ENCODE measurements at places on chromosomes 2 and 18.

DNA sequence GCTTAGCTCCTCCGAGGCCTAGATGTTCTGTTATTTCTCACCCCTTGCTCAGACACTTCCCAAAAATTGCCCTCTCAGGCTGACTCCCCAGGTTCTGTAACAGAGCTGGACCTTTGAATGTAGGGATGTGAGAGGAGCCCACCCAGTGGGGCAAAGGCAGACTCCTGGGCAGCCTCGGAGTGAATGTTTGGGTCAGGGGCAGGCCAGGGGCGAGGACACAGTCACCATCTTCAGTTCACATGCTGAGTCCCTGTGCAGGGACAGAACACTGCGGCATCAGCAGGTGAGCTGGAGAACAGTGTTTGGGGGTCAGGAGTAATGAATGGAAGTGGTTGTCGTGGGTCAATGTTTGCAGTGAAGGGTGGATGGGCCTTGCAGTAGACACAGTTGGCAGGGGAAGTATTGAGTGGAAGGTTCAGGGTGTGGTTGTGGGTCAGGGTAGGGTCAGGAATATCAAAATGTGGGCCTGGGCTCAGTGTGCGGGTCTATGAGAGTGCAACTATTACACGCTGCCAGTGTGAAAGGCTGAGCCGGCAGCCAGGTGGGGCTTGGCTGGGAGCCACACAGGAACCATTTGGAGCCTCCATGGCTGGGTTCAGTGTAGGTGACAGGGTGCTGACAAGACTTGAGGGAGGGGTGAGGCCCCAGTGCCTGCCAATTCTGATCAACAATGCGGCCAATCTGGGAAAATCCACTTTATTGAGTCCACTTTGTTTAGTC lies 4.4 kb downstream of the IHH start:
- no peak for DNase-seq

- no peak for DNase-seq
Measured at GRCh38 chr2:85783796-85784195, 30.0 kb downstream of the ATOH8 start.

DNA sequence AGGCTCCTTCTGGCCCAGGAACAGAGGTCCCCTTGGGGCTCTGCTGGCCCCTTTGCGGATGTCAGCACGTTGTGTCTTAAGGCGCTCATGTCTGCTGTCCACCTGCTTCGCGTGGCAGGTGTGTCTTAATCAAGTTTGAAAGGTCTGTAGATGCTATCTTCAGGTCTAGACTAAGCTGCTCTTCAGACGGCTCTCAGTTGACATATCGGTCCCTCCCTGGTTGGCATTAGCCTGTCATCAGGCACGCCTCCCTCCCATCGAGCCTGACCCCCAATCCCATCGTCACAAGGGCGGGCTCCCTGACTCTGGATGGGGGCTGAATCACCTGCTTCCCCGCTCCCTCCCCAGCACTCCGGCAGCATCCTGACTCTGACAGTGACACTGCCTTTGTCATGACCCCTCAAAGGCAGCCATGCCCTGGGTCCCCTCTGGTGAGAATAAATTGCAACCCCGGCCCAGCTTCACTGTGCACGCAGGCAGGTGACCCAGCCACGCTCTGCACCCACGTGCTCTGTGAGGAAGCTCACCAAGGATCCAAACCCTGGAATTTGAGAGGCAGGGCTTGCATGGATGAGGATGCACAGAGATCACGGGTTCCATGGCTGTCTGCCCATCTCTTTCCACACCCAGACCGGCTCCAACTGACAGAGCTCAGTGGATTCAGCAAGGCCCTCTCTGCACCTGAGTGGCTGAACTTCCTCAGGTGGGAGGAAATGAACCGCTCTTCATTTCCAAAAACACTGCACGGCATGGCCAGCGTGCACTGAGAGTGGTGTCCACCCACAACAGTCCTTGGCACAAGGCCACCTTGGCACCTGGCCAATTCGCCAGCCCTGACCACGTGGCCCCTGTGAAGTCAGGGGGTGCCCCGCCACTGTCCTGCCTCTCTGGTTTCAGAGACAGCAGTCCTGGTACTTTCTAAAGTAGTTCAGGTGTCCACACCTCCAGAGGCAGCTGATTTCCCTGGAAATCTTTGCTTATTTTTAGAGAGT lies 110.2 kb upstream of the GPC1 start:
- no peak for DNase-seq

DNA sequence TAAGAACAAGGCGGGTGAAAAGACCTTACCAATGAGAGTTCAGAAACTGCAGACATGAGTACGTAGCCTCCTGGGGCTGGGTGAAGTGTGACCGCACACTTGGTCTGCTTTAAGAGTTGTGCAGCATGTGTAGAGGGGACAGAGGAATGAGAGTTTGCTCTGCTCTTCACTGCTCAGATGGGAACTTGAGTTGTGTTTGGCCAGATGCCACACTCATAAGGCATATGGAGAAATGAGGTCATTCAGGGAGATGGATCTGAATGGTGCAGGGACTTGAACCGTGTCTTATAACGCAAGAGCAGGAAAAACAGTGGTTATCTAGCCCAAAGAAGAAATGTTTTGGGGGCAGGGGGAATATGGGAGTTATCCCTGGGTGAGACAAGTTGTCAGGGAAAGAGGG lies 273.8 kb upstream of the LYPD1 start:
- no peak for DNase-seq

- DNase-seq = no peak
Measured at GRCh38 chr2:223943561-223944008, 1.6 kb downstream of the WDFY1 start.

GRCh38 chr2:56185101-56185581 lies 1.4 kb downstream of the CCDC85A start:
- no peak for DNase-seq

- no peak for DNase-seq
Measured at GRCh38 chr2:11863103-11863502, 116.7 kb downstream of the LPIN1 start.

GRCh38 chr2:218343591-218343990 lies 13.1 kb upstream of the CATIP start:
- no peak for DNase-seq

- no peak for DNase-seq
Measured at GRCh38 chr2:201016859-201017258, 53.4 kb upstream of the ORC2 start.

GRCh38 chr2:98172951-98173350 lies 86.0 kb downstream of the VWA3B start:
- DNase-seq = no peak

- peak; percentile 6 for DNase-seq
Measured at GRCh38 chr2:31319406-31320175, 85.6 kb downstream of the EHD3 start.

GRCh38 chr2:188114014-188114413 lies 177.7 kb upstream of the GULP1 start:
- no peak for DNase-seq

DNA sequence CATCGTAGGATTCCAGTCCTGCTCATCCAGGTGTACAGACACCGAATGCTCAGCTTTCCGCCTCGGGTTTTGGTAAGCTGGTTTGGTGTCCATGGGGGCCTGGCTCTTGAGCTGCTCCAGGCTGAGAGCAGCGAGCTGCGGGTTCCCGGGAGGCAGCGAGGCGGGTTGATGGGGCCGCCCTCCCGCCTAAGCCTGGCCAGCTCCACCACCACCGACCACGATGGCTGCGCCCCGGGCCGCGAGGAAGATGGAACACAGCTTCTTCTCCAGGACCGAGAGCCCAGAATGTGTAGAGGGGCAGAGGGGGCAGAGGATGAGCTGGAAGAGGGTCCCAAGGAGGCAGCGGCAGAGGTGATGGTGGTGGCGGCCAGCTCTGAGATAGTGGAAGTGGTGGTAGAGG lies 64.1 kb downstream of the AKAIN1 start:
- DNase-seq = no peak

DNA sequence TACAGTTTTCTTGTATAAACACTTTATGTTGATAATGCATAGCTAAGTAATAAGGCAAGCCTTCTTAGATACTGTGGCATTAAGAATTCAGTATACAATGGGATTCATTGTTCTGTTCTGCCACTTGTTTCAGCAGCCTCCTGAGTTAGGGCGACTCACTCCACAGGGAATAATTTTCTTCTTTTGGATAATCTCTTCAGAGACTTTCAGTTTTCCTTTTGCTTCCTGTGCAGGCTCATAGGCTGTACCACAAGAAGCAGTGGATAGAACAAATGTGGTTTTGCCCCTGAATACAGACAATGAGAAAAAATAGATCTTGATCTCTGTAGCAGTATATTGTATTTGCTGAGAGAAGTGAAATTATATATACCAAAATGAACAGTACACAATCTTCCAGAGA lies 298.0 kb downstream of the ZNF407 start:
- DNase-seq = no peak

DNA sequence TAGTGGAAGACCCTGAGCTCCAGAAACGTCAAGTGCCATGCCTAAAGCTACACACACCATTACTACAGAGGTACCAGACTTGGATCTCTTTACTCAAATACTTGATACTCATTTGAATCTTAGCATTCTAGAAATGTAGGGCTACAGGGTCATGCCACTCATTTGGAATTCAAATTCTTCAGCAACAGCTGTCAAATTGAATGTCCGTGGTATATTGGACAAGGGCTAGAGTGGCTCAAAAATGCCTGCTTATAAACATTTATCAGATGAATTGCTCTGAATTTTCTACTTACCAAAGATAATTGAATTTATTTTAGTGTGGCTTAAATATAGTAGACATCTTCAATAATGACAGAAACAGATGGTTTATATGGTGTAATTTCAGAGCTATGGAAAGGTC lies 669.7 kb downstream of the SLC4A3 start:
- DNase-seq = no peak

- DNase-seq = no peak
Measured at GRCh38 chr2:109372614-109373013, 241.2 kb downstream of the SEPTIN10 start.

DNA sequence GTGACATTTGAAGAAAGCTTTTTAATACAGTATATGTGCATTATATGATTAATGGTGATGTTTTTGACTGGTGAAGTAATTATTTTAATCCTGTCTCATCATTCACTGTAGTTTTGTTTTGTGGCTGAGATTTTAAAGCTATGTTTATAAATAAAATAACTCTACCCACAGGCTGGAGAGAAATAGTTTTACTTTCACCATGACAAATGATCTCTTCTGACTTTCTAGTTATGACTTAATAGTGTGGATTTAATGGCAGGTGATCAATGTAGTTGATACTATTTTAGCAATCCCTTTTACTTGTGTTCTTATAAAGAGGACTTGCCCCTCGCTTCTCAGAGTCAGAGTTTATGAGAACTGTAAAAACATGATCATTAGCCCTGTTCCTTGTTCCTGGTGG lies 289.5 kb upstream of the SIX3 start:
- DNase-seq = no peak

- DNase-seq = no peak
Measured at GRCh38 chr2:28949617-28950305, 31.3 kb upstream of the TOGARAM2 start.

DNA sequence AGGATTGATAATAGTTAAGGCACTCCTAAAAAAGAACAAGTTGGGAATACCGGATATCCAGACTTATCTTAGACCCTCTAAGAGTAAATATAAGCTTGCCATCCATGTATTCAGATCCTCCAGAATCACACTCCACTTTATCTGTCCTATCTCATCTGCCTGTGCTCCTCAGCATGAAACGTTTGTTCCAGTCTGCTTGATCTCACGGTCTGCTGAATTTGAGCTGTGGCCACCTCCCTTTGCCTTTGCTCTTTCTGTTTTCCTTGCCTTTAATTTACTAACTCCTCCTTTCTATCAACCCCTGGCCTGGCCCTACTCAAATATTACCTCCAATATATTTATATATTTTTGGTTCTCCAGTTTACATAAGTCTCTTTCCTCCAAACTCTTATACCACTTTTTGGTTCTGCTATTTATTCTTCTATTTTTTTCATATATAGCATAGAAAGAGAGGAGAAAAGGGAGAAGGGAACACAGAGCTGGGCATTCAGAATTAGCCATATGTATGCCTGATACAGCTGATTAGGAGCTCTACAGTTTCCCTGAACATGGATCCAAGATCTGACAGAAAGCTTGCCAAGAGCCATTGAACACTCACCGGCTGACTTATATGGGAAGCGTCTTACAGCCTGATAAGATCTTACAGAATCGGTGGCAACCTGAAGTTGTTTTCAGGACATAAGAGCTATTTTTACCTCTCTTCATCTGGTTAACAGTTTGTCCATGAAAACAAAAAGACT lies 21.8 kb upstream of the DNAJC27 start:
- DNase-seq = no peak

GRCh38 chr18:78293940-78294541 lies 685.6 kb upstream of the SALL3 start:
- DNase-seq = no peak

DNA sequence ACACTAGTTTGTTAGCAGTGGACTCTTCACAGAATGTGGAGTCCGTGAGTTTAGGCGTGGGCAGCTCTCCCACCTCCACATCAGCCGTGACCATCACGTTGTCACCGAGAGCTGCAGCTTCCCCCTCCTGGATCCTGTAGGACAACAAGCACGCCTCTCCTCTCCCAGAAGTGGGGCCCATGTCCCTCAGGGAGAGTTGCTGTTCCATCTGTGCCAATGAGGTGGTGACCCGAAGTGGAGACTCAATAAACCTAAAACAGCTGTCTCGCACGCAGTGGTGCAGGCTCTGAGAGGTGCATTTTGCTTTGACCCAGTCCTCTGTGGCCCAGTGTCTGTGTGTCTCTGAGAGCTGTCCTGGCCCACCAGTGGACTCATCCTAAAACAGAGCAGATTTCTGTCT lies 456.5 kb upstream of the SOX11 start:
- no peak for DNase-seq

- no peak for DNase-seq
Measured at GRCh38 chr18:463403-463802, 37.1 kb downstream of the COLEC12 start.

DNA sequence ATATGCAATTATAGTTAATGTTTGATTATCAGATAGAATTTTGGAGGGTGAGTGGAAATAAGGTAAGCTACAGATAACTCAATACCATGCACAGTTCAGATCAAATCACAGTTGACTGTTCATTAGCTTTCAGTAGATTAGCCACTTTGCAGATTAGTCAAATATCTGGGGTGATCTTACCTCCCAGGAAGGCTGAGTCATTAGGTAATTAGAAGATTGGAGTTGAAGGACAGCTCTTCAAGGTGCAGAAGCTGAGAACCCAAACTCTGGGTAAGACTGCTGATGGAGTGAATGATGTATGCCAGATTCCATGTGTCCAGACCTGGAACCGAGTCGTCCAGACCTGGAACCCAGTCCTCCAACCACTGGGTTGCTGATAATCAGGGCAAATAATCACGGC lies 262.8 kb upstream of the UBE2E3 start:
- no peak for DNase-seq

DNA sequence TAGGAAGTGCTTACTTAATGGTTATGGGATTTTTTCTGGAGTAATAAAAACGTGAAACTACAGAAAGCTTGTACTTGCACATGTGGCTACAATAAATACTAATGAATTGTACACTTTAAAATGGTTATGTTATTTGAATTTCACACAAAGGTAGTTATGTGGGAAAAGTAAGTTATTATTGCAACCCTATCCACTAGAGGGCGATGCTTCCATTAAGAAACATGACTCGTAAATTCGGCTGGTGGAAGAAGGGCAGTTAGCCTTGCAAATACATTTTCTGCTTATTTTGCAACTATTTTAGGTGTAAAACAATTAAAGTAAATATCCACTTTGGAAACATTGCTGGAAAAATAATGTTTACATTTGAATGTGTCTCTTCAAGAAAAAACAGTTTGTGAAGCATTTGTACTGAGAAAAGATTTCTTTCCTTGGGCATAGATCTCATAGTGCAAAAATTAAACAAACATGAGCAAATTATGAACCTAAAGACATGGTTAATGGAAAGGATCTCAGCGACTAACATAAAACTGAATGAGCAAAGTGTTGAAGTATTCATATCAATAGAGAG lies 68.1 kb upstream of the CSRNP3 start:
- no peak for DNase-seq

GRCh38 chr18:3450012-3450798 lies at the start of gene TGIF1:
Gene TGIF1, plus strand, starts transcription at chr18:3450172. Its CDS starts 318 bp downstream, at chr18:3450490.
- DNase-seq = peak; percentile 41

- DNase-seq = no peak
Measured at GRCh38 chr2:72953528-72953927, 36.2 kb downstream of the EMX1 start.

All from stimulated activated CD4-positive, alpha-beta T cell treated with anti-CD3 and anti-CD28 coated beads, Interleukin-12 subunit alpha, Interleukin-12 subunit beta, amount 100 ng/mL, for 24 hours (primary cell).